Stimulated activated CD4-positive, alpha-beta T cell treated with anti-CD3 and anti-CD28 coated beads, Interleukin-1b, Interleukin-23, amount 100 ng/mL, for 48 hours (primary cell): ENCODE measurements at places on chromosomes 7 and 10.

GRCh38 chr10:79191951-79192676 is 123.3 kb downstream of the ZMIZ1 start:
- DNase-seq, result no peak

DNA sequence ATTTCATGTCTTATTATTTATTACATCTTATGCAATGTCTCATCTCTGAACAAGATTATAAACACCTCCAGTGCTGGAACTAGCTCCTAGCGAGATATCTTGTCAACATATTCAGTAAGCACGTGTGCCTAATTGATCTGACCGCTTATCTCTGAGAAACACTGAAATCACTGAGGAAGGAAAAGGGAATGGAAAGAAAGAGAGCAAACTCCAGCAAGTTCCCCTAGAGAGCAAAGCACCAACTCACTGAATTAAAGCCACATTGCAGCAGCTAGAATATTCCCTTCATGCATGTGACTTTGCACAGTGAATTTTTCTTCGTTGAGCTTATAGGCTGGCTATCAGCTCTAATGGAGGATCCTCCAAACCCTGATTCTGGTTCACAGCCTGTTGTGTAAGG is 177.1 kb upstream of the FRMD4A start:
- no peak for DNase-seq

- DNase-seq, result no peak
Observed at GRCh38 chr7:197413-198335, 5.3 kb downstream of the FAM20C start.

DNA sequence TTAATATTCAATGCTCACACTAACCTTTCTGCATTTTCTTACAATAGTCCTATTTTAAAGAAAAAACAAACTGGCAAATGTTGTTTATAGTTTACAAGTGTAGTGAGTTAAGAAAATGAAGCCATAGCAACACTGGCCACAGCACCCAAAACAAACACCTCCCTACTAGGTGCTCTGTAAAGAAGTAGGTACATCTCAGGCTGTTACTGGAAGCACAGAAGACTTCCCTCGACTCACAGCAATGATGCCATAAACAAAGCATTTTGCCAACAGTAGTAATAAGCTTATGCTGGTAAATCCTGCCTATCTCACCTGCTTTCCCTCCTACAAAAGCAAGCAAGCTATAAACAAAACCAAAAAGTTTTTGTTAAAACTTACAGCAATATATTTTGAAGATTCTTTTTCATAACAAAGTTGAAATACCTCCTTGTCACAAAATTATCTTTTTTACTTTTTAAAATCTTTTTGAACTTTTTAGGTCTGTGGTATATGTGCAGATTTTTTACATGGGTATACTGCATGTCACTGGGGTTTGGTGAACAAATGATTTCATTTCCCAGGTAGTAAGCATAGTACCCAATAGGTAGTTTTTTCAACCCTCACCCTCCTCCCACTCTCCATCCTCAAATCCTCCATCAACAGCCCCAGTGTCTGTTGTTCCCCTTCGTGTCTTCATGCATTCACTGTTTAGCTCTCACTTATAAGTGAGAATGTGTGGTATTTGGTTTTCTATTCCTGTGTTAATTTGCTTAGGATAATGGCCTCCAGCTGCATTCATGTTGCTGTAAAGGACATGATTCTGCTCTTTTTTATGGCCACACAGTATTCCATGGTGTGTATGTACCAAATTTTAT is 28.4 kb downstream of the COA1 start:
- no peak for DNase-seq

GRCh38 chr7:1225441-1226185 is 7.1 kb upstream of the UNCX start:
- peak; percentile 38 for DNase-seq
